SK-N-SH (cell line): ENCODE measurements at places on chromosomes 11 and 22.

GRCh38 chr11:45859661-45860140, 12.4 kb downstream of the CRY2 start:
- H3K27me3 ChIP-seq = no peaks in the 10 kb centered on the region
- H3K4me3 ChIP-seq = no peak overlapping the region
- H3K27ac ChIP-seq = peak overlapping the region; percentile 87
- peaks cover 52% of the 10 kb centered on the region for H3K4me1 ChIP-seq

GRCh38 chr11:56848141-56848809, 99.8 kb upstream of the OR9G4 start:
- H3K27me3 ChIP-seq = no peaks in the 10 kb centered on the region
- H3K4me3 ChIP-seq = no peak overlapping the region; the same call in 1 of the 2 replicates
- no peaks in the 10 kb centered on the region for H3K36me3 ChIP-seq
- H3K4me1 ChIP-seq = peaks cover 27% of the 10 kb centered on the region
- no peak overlapping the region; the same call in 1 of the 2 replicates for H3K27ac ChIP-seq
- peak; percentile 74 for DNase-seq

DNA sequence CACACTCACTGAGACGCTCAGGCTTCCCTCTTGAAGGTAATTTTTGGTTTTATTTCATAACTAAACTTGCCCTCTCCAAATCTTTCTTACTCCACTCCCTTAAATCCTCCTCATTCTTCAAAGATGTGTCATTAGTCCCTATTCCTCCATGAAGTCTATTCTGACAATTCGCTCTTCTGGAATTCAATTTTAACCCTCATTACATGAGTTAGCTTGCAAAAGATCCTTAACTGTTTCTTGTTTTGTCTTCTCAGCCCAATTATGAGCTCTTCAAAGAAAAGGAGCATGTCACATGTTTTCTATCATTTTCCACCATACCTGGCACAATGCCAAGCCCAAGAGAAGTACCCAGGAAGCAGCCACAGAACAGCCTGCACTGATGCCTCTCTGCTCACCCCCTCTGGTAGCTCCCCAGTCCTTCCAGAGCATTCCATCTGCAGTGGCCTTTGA, 13.0 kb downstream of the GALNT18 start:
- no peaks in the 10 kb centered on the region for H3K27me3 ChIP-seq
- no peaks in the 10 kb centered on the region for H3K36me3 ChIP-seq
- peak; percentile 28 for DNase-seq
- no peaks in the 10 kb centered on the region; the same call in 1 of the 2 replicates for H3K4me1 ChIP-seq
- H3K4me3 ChIP-seq = no peak overlapping the region

DNA sequence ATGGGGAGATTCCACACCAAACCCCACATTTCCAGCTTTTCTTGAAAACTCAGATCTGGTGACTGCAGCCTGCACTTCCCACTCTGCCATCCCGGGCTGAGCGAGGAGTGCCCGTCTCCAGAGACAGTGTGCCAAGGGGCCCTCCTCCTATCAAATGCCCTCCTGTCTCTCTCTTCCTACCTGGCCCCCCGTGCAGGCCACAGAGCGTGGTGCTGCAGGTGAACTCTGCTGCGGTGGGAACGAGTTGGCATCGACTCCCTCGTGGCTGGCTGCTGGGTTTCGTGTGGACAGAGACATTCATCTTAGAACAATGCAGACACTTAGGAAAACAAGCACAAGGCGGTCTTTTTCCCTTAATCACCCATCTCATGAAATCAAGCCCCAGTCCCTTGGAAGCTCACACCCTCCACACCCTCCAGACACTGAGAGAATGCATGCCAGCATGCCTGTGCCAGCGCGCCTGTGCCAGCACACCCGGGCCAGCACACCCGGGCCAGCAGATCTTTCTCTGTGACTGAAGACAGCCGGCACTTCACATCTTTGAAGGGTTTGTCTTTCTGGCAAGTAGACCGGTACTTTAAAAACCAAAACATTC, 65.0 kb downstream of the PARVB start:
- H3K4me1 ChIP-seq = no peaks in the 10 kb centered on the region
- no peak overlapping the region for H3K27ac ChIP-seq
- H3K36me3 ChIP-seq = no peaks in the 10 kb centered on the region
- DNase-seq = no peak

DNA sequence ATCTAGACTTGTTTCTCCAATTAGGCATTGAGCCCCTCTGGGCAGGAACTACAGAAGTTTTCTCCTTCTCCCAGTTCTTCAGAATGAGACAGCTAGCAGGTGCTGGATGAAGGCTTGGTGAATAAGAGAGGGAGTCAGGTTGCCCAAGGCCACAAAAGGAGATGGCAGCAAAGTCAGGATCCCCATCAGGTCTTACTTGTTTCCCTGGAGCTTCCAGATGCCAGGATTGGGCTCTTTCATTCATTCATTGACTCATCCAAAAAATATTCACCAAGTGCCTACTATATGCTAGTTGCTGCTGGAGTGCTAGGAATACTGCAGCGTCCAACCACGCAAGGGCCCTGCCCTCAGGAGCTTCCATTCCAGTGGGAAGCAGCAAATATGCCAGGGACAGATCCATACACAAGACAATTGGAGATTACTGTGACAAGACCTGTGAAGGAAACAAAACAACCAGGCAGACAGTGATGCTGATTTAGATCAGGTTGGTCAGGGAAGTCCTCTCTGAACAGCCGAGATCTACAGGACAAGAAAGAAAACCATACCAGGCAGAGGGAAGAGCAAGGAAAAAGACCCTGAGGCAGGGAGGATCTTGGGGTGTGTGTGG, 24.6 kb upstream of the LMO1 start:
- H3K4me3 ChIP-seq = no peak overlapping the region
- H3K27me3 ChIP-seq = no peaks in the 10 kb centered on the region

DNA sequence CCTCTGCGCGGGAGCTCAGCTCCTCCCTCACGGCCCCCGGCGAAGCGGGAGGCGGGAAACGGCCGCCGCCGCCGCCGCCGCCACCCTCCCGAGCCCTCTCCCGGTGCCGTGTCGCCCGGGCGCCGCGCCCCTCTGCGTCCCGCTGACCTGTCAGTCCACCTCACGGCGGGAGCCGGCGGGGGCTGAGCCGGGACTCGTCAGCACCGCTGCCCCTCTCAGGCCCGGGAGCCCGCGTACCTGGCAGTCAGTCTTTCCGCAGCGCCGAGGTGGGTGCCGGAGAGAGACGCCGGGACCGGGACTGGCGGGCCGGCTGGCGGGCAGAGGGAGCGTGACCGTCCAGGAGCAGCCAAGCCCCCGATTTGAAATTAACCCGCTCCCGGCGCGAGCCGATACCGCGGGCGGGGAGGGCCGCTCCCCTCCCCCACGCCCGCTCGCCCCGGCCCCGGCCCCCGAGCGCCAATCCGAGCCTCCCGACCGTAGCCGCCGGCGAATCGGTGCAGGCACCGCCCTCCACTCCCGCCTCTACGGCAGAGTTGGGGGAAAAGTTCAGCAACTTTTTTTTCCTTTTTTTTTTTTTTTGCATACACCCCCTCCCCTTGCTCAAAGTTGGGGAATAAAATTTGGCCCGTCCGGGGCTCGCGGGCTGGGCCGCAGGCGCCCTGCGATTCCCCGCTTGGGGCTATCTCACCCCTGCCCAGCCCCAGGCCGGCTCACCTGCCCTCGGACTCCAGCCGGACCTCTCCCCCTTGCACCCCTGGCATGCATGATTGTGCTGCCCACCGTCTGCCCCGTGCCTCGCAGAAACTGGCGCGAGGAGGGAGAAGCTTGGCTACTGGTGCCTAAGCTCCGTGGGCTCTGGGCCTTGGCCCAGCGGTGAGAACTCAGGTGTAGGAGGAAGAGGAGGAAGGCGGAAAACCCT, 774 bp upstream of the E2F8 start:
- peak overlapping the region; percentile 75 for H3K4me3 ChIP-seq
- H3K27me3 ChIP-seq = no peaks in the 10 kb centered on the region
- DNase-seq = peak; percentile 89
- H3K4me1 ChIP-seq = peaks cover 9% of the 10 kb centered on the region
- no peak overlapping the region; the same call in 1 of the 2 replicates for H3K27ac ChIP-seq

GRCh38 chr11:116468699-116469098, 304.1 kb downstream of the BUD13 start:
- no peak for DNase-seq
- no peak overlapping the region for H3K27ac ChIP-seq
- no peaks in the 10 kb centered on the region for H3K27me3 ChIP-seq

DNA sequence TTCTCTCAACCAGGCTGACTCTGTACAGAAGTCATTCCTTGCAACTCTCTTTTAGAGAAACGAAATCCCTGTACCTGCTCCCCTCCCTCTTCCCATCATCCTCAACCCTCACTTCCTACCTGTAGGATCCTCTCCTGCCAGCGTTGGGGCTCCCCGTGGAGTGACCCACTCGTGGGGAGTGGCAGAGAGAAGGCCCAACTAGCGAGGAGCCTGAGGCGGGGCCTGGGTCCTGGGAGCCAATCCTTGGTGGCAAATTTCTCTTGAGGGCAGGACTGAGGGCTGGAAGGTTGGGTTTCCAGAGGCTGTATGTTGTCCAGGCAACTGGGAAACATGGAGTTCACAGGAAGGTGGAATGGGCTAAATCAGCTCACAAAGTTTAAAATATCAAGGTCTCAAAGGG, 10.4 kb downstream of the NHERF4 start:
- H3K36me3 ChIP-seq = no peaks in the 10 kb centered on the region
- H3K4me3 ChIP-seq = no peak overlapping the region

DNA sequence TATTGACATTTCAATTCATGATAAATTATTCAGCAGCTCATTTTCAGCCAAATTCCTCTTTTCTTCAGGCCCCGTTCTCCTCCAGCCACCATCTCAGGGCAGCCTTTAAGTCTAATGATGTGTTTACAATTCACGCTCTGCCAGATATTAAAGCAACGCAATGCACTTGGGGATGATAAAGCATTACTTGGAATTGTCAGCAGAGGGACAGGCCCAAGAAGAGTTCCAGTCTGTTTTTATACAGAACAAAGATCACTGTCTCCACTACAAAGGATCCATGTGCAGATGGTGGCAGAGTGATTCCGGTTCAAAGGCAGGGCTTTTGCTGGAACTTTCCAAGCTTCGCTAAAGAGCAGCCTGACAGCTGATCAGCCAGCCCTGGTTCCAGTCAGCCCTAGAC, 13.6 kb upstream of the GALNT18 start:
- H3K27ac ChIP-seq = no peak overlapping the region
- H3K4me3 ChIP-seq = no peak overlapping the region
- H3K27me3 ChIP-seq = no peaks in the 10 kb centered on the region; the same call in 1 of the 2 replicates

- no peaks in the 10 kb centered on the region for H3K4me1 ChIP-seq
- H3K27ac ChIP-seq = no peak overlapping the region
- no peak overlapping the region for H3K4me3 ChIP-seq
- DNase-seq = no peak
- peaks cover 15% of the 10 kb centered on the region for H3K36me3 ChIP-seq
Observed at GRCh38 chr22:42844756-42845155, 12.3 kb downstream of the ARFGAP3 start.

- no peaks in the 10 kb centered on the region for H3K4me1 ChIP-seq
- peak; percentile 40 for DNase-seq
- H3K27me3 ChIP-seq = no peaks in the 10 kb centered on the region; the same call in 1 of the 2 replicates
- no peaks in the 10 kb centered on the region for H3K36me3 ChIP-seq
Observed at GRCh38 chr11:93895106-93895862, 44.9 kb upstream of the VSTM5 start.

DNA sequence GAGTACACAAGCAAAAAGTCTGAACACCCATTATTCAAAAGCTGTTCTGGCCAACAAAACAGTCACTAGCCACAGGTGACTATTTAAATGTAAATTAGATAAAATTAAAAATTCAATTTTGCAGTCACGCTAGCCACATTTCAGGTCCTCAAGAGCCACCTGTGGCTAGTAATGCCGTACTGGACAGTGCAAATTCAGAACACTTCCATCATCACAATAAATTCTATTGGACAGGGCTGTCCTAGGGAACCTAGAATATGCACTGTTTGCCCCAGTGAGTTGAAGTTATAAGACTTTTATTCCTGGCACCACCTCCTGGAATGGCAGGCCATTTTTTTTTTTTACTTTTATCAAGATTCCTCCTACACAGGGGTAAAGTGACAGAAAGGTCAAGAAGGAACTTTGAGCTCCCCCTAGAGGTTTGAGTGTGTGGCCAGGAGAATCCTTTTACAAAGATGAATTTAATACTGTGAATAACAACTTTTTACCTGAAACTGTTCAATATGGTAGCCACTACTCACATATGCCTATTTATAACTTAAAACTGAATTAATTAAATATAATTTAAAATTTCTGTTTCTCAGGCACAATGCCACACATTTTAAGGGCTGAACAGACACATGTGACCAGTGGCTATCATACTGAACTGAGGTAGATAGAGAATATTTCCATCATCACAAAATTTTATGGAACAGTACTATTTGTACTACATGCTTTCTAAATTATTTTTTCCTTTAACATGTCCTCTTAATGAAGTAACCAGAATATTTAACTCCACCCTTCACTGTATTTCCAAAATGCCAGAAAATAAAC, 6.5 kb downstream of the MSANTD2 start:
- peaks cover 16% of the 10 kb centered on the region for H3K4me1 ChIP-seq
- DNase-seq = peak; percentile 52
- H3K27ac ChIP-seq = no peak overlapping the region

DNA sequence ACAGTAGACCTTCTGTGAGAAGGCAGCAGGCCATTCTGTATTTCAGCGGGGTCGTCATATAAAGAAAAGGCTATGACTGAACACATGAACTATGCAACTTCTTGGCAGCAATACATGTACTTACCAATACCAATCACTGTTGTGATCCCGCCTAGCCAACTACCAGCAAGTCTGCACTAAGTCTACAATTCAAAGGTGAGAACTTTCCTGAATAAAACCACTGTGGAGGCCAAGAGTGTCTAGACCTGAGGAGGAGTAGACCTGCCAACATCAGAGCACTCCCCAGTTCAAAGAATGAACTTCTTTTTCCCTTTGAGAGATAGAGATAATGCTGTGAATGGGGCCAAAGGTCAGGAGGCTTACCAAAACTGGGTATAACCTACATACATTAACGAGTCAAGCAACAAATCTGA, 108.2 kb downstream of the SIK3 start:
- H3K36me3 ChIP-seq = no peaks in the 10 kb centered on the region
- no peak overlapping the region for H3K27ac ChIP-seq
- no peak overlapping the region for H3K4me3 ChIP-seq
- no peaks in the 10 kb centered on the region for H3K27me3 ChIP-seq

DNA sequence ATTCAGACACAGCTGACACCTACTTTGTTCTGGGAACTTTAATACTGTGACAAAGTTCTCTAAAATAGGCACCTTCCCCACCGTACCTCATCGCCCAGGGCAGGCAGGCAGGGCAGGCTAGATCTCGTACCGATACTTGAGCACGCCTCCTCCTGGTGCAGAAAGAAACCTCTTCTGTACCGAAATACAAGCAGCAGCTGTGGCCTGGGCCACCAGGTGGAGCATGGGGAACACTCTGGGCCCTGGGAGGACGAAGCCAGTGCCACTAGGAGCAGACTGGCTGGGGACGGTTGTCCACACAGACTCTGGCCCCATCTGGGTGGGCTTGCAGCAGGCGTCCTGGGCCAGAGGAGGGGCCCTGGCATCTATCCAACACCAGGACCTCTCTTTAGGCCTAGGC, 12.8 kb downstream of the PMM1 start:
- no peaks in the 10 kb centered on the region; the same call in 1 of the 2 replicates for H3K36me3 ChIP-seq
- H3K27me3 ChIP-seq = no peaks in the 10 kb centered on the region
- H3K27ac ChIP-seq = no peak overlapping the region
